ENCODE measurements at places on chromosomes 12 and 14. TPM values are rescaled to one million over a fixed set of nuclear protein-coding genes. Genes with fewer than 3 reads are reported as not detected.

Gene SOX5
- 20.9 TPM for total RNA-seq

Gene CCDC38
- total RNA-seq: 0.35 TPM

Gene SIX6
- total RNA-seq: not detected

Gene EPYC
- not detected for total RNA-seq

Gene CLEC2A
- total RNA-seq: not detected

Gene BCL7A
- total RNA-seq: 22.3 TPM

Gene SYNE2
- total RNA-seq: 65.8 TPM

Gene LIN7A
- total RNA-seq: 16.3 TPM

Gene AACS
- total RNA-seq: 55.4 TPM

Gene STYK1
- 4.5 TPM for total RNA-seq

Gene KRT74
- not detected for total RNA-seq

Gene NKX2-1
- 2.6 TPM for total RNA-seq

Gene IL31
- not detected for total RNA-seq

Gene CLEC6A
- not detected for total RNA-seq

Gene MIP
- total RNA-seq: not detected

Gene BAZ2A
- total RNA-seq: 125 TPM

Gene BRF1
- 44.5 TPM for total RNA-seq

Gene DDX55
- total RNA-seq: 35.8 TPM

Gene TAS2R46
- 1.3 TPM for total RNA-seq

Gene SLC5A8
- not detected for total RNA-seq

Gene TSPAN8
- 0.48 TPM for total RNA-seq

Gene RPGRIP1
- 0.29 TPM for total RNA-seq

Gene MANSC4
- total RNA-seq: not detected

Gene SERPINA5
- total RNA-seq: 2.1 TPM

Gene KRT76
- not detected for total RNA-seq

Gene HIP1R
- 16.9 TPM for total RNA-seq

Gene STK38L
- 27.3 TPM for total RNA-seq

Gene OASL
- total RNA-seq: not detected

Gene GZMH
- not detected for total RNA-seq

Gene FGFR1OP2
- 40.5 TPM for total RNA-seq

Gene MDGA2
- total RNA-seq: 8.8 TPM

Gene NAP1L1
- total RNA-seq: 711 TPM

Gene IL23A
- total RNA-seq: 10.8 TPM

Gene NFE2
- total RNA-seq: 2.0 TPM

Gene NINJ2
- not detected for total RNA-seq

Gene NOXRED1
- total RNA-seq: 0.49 TPM

Gene BCL2L14
- total RNA-seq: 5.4 TPM

Gene DPPA3
- total RNA-seq: 1.3 TPM

Gene RFX4
- not detected for total RNA-seq

Gene POLE
- total RNA-seq: 231 TPM

Gene KLRK1
- total RNA-seq: not detected

Gene FSCB
- total RNA-seq: not detected

Gene SLC48A1
- total RNA-seq: 30.7 TPM

Gene SLC8A3
- total RNA-seq: 0.38 TPM

Gene MYO1A
- total RNA-seq: 1.7 TPM

Gene NEUROD4
- total RNA-seq: not detected

Gene ZFHX2
- total RNA-seq: 9.2 TPM

Gene DLK1
- 219 TPM for total RNA-seq
